ENCODE measurements at places on chromosomes 1 and 21. TPM values are rescaled to one million over a fixed set of nuclear protein-coding genes. Genes with fewer than 3 reads are reported as not detected.

DNA sequence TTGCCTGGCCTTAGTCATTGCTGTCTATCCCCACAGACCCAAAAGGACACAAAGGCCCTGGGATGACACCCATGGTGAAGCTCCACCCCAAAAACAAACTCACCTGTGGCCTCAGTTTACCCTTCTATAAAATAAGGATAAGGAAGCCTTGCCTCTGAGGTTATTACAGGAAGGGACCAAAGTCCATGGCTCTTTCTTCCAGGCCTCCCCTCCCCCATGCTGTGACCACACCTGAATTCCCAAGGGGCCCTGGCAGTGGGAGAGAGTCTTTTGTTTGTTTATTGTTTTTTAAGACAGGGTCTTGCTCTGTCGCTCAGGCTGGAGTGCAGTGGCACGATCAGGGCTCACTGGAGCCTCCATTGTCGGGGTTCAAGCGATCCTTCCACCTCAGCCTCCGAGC is 10.5 kb upstream of the TNFRSF25 start:
- DNase-seq = no peak

DNA sequence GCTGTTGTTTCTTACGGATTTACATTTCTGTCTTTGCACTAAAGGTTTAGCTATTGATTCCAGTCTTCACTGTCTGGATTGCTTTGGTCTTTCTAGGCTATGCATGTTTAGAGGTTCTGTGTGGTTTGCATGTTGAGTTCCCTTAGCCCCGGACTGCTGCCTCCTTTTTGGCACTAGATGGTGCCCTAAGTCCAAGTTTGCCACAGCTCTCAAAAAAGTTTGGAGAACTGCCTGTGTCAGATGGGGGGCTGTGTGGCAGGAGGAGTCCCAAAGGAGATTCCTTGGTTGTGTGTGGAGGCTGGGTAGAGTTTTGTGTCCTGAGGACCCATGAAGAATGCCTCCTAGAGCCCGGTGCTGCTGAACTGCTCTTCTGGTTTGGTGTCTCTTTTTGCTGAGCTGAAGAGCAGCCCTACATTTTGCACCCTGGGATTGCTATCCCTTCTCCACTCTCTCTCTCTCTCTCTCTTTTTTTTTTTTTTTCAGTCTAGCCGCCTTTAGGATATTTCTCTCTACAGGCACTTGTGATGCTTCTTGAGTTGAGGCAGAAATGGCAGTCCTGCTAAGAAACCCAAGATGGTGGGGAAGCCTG is 74.4 kb downstream of the PTGS2 start:
- DNase-seq = no peak

The ELAVL4 gene
- not detected for total RNA-seq

- DNase-seq = no peak
Observed at GRCh38 chr1:26772687-26773086, 15.1 kb upstream of the PIGV start.
